OCI-LY7 (cell line): ENCODE measurements at places on chromosomes 1 and 21.

DNA sequence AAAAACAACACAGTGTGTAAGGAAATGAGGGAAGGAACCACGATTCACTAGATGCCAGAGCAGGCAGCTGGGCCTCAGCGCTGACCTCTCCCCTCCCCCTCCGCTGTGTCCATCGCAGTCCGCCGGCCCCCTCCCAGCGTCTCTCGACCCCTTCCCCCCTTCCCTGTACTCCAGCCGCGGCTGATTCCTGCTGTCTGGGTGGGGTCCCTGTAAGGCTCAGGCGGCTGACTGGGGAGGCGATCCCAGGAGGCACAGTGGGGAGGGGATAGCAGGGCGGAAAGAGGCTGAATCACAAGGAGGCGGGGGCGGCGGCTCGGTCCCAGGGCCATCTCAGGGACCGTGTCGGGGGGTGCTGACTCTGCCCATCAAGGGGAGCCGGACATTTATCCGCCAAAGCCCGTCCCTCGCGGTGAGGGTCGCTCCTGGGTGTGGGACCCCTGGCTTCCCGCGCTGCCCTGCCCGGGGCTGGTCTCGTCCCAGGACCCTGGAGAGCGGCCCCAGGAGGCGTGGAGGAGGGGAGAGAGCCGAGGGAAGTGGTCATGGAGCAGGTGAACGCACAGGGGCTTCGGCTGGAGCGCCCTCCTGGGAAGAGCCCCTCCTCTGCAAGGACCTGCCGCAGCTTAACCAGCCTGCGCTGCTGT, 241.9 kb downstream of the PTPRU start:
- no peak for DNase-seq

- DNase-seq: no peak
Observed at GRCh38 chr1:182249201-182249676, 142.4 kb downstream of the GLUL start.

DNA sequence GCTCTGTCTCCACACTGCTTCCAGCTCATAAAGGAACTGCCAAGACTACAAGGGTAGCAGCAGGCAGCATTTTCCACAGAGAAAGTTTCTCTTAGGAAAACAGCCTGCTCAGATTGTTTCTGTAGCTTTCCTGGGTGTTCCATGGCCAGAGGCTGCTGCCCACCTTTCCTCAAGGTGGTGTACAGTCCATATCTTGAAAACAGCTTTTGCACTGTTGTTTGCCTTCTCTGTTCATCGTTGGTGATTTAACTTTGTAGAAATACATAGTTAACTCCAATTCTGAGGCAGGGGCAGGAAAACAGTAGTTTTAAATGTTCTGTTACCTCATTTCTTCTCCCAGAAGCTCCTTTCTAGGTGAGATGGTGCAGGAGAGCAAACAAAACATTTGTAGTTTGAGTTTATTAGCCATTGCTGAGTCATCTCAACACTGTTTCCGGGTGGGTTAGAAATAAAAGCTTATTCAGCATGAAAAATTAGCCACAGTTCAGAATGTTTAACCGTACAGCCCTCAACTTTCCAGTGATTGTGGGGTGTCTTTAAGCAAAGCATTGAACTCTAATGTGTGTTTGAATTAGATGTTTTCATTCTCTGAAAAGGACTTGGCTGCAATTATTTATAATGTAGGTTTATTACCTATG, 41.7 kb downstream of the DIP2A start:
- DNase-seq: no peak

- DNase-seq: no peak
Observed at GRCh38 chr1:20432341-20432740, 53.7 kb downstream of the CAMK2N1 start.

DNA sequence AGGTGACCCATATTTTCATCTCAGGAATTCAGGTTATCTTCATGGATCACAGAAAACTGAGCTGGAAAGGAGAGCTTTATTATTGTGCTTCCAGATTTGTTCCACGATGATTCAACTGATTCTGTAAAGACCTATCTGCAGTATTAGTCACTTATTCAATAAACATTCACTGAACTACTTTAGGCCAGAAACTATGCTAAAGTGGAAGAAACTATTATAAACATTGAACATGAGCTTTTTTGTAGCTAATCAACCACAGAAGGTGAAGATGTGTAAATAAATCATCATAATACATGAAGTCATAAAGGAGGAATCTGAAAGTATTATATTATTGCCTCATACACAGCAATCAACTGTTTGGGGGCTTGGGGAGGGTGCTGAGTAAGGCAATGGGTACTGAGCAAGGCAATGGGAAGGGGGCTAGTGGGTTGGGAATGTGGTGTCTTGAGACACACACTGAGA, 30.6 kb upstream of the EXO1 start:
- DNase-seq: no peak
